ENCODE measurements at places on chromosomes 16 and 17. TPM values are rescaled to one million over a fixed set of nuclear protein-coding genes. Genes with fewer than 3 reads are reported as not detected.

The CNTD1 gene
- not detected for total RNA-seq

The CSF3 gene
- total RNA-seq = not detected

The PITPNM3 gene
- 0.33 TPM for total RNA-seq

The EVPLL gene
- total RNA-seq = not detected

The ORC6 gene
- 37.5 TPM for total RNA-seq

The ADAP2 gene
- 0.65 TPM for total RNA-seq

The ZP2 gene
- not detected for total RNA-seq

The ZNF750 gene
- total RNA-seq = not detected

- H3K36me3 ChIP-seq = peaks cover 42% of the 10 kb centered on the region
- H3K4me1 ChIP-seq = peaks cover 51% of the 10 kb centered on the region
- no peak overlapping the region for H3K27ac ChIP-seq
- H3K27me3 ChIP-seq = no peaks in the 10 kb centered on the region
- DNase-seq = no peak
These were observed 30.4 kb downstream of the MBTPS1 start for GRCh38 chr16:84086341-84086740.

DNA sequence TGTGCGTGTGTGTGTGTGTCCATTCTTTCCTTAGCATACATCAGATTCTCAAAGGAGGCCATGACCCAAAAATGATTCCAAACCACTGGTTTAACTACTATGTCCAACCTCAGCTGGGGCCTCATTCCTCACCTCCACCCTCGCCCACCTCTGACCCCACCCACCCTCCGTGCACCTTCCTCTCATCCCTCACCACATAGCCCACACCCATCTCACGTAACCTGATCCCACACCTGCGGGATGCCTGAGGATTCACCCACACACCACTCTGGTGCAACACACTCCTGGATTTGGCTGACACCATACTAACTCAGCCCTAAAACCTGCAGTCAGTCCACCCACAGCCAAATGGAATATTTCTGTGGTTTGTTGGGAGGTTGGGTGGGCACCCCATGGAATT, 3.3 kb upstream of the CSNK2A2 start:
- peaks cover 4% of the 10 kb centered on the region for H3K36me3 ChIP-seq
- peaks cover 21% of the 10 kb centered on the region for H3K27me3 ChIP-seq
- H3K4me3 ChIP-seq = no peak overlapping the region
- no peak overlapping the region for H3K27ac ChIP-seq

- H3K4me1 ChIP-seq = no peaks in the 10 kb centered on the region
- H3K27ac ChIP-seq = no peak overlapping the region
- peaks cover 2% of the 10 kb centered on the region for H3K27me3 ChIP-seq
- H3K36me3 ChIP-seq = no peaks in the 10 kb centered on the region
- no peak for DNase-seq
These were observed 237.0 kb downstream of the CA10 start for GRCh38 chr17:51921500-51921899.

GRCh38 chr17:52148969-52149351, 9.6 kb downstream of the CA10 start:
- no peak for DNase-seq
- H3K36me3 ChIP-seq = no peaks in the 10 kb centered on the region
- no peaks in the 10 kb centered on the region for H3K27me3 ChIP-seq

- no peaks in the 10 kb centered on the region for H3K36me3 ChIP-seq
- H3K4me3 ChIP-seq = no peak overlapping the region
These were observed 68.9 kb upstream of the EEF2KMT start for GRCh38 chr16:5166486-5166885.

GRCh38 chr17:49914664-49915063, 54.3 kb upstream of the DLX4 start:
- no peak overlapping the region for H3K27ac ChIP-seq
- H3K27me3 ChIP-seq = peaks cover 56% of the 10 kb centered on the region
- peaks cover 2% of the 10 kb centered on the region for H3K4me1 ChIP-seq
- no peak for DNase-seq

DNA sequence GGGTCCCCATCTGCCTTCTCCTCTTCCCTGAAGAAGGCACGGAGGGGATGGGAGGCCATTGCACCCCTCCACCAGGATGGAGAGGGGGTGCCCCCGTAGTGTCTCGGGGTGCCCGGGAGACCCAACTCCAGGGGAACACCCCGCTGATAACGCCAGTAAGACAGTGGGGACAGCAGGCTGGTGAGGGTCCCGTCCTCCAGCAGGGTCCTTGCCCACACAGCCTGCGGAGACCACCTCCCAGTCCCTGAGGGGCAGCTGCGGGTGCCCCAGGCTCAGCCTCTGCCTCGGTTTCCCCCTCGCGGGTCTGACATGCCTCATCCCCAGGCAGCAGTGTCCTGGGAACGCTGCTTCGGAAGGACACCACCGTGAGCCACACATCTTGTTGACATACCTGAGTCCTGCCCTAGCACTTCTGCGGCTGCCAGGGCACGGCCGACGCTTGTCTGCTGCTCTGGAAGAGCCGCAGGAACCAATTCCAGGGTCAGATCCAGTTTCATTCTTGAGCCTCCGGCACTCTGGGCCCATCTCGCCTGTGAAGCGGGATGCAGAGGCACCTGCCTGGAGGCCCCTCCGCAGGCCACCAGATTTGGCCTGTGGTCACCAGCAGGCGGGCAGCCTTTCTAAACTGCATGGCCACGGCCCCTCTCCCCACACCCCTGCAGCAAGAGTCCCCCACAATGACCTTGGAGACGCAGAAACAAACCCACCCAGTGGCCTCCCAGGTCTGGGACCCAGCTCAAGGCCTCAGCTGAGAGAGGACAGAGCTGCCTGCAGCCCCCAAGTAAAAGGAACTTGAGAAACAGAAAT, 39.9 kb upstream of the ZC3H18 start:
- no peaks in the 10 kb centered on the region for H3K27me3 ChIP-seq
- H3K4me1 ChIP-seq = peaks cover 5% of the 10 kb centered on the region
- H3K27ac ChIP-seq = no peak overlapping the region
- H3K36me3 ChIP-seq = peaks cover under 1% of the 10 kb centered on the region

DNA sequence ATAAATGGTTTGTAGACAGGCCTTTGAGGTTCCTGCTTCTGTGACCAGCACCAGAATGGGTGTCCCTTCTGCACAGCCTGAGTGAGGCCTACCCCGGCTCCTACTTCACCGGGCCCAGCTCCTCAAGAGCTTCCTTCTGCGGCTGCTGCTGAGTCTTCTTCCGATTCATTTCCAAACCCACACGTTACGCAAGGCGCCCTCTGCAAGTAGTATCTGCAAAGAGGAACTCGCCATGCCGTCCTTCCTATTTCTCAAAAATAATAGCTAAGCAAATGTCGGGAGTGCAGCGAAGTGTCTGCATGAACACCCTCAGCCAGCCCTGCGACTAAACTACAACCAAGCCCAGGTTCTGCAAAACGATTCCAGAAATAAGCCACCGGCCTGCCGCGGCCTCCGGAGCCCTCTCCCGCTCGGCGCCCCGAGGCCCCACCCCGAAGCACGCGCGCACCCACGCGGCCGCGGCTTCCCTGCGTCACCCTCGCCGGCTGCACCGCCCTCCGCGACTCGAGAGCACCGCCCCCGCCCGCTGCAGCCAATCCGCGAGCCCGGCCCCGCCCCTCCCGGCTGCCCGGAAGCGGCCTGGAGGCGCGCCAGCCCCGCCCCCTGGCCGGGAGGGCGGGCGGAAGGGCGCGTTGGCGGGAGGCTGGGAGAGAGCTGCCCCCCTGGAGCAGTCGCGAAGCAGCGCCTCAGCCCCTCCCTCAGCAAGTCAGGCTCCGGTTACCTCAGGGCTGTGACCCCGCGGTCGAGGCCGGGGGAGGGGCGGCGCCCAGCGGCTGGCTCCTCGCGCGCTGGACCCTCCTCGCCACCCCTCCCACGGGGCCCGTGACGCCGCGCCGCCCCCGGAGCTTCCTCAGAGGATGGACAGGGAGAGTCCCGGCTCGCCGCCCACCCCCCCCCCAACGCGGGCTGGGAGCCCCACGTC, 8.3 kb downstream of the MNT start:
- peak overlapping the region; percentile 83 for H3K4me3 ChIP-seq
- peak overlapping the region; percentile 95 for H3K27ac ChIP-seq
- DNase-seq = peak; percentile 96

DNA sequence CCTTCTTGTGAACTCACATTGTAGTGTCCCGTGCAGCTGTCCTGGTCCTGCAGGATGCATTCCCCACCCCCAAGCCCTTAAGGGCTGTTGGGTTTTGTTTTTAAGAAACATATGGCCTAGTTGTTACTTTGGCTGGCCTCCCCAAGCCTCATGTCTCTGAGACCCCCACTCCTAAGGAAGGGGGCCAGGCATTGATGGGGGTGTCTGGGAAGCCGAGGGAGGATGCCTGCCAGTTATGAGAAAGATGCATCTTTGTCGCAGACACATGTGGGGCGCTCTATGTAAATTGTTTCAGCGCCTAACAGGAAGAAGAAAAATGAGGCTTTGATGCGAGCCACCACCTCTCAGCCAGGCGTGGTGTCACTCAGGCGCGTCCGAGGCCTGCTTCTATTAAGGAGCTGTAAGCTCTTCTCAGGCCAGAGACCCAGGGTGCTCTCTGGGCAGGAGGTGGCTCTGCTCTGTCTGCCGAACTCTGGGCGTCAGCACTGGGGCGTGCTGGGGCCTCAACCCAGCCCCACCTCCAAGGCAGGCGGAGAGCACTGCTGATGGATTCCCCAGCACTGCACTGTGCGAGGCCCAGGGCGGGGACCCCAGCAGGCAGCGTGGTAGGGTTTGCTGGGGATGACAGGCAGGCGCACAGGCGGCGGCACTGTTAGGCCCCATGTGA, 70.6 kb downstream of the SREBF1 start:
- H3K36me3 ChIP-seq = no peaks in the 10 kb centered on the region
- H3K27me3 ChIP-seq = no peaks in the 10 kb centered on the region
- peaks cover 26% of the 10 kb centered on the region for H3K4me1 ChIP-seq

DNA sequence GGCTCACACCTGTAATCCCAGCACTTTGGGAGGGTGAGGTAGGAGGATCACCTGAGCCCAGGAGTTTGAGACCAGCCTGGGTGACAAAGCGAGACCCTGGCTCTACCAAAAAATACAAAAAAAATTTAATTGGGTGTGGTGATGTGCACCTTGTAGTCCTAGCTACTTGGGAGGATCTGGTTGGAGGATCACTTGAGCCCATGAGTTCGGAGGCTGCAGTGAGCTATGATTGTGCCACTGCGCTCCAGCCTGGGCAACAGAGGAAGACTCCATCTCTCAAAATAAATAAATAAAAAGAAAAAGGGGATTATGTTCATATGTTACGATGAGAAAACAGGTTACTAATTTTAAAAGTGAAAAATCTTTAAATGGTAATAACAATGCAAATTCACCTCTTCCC, 996 bp downstream of the MLKL start:
- no peak for DNase-seq
- no peaks in the 10 kb centered on the region for H3K27me3 ChIP-seq
- H3K4me1 ChIP-seq = peaks cover 59% of the 10 kb centered on the region
- peak overlapping the region; percentile 99 for H3K4me3 ChIP-seq

- H3K27ac ChIP-seq = peak overlapping the region; percentile 6
- no peaks in the 10 kb centered on the region for H3K27me3 ChIP-seq
- peaks cover 6% of the 10 kb centered on the region for H3K36me3 ChIP-seq
- no peak for DNase-seq
- peaks cover 6% of the 10 kb centered on the region for H3K4me1 ChIP-seq
These were observed 10.2 kb upstream of the CLEC18B start for GRCh38 chr16:74431516-74431915.

DNA sequence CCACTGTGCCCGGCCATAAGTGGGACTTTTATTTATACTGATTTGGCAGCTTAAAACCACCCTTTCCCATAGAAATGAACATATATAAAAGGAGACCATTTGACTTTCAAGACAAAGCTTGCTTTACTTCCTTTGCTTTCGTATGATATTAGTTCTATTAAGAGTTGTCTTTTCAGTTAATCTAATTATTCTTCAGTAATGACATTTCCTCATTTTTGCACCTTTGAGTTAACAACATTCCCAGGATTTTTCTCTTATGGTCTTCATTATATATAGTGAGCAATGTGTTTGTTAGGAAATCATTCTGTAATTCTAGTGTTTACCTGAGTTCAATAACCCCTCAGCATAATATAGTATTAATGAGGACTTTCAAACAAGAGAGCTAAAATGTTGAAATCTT, 173.8 kb downstream of the MAP2K6 start:
- DNase-seq = no peak
- H3K4me1 ChIP-seq = no peaks in the 10 kb centered on the region
- H3K27ac ChIP-seq = no peak overlapping the region

DNA sequence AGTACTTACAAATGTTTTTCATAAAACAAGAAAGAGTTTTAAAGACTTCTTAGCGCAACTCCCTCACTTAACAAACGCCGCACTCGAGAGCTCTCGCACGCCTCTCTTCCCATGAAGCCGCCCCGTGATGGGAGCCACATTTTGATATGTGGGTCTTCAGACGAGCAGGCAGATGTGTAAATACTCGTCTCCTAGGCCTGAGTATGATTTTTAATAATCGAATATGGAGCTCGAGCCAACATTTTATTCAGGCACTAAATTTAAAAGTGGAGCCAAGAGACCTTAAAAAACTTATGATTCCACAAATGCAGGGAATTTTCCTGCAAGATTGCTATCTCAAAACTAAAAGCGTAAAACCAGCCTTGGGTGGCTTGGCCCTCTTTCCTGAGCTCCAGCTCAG, 55.4 kb downstream of the IRX6 start:
- DNase-seq = no peak
- no peak overlapping the region for H3K27ac ChIP-seq
- no peaks in the 10 kb centered on the region for H3K4me1 ChIP-seq
- no peak overlapping the region for H3K4me3 ChIP-seq
- H3K27me3 ChIP-seq = no peaks in the 10 kb centered on the region

GRCh38 chr17:70107441-70107840, 32.4 kb downstream of the KCNJ16 start:
- DNase-seq = no peak
- H3K27ac ChIP-seq = no peak overlapping the region
- H3K4me1 ChIP-seq = peaks cover 1% of the 10 kb centered on the region
- H3K27me3 ChIP-seq = no peaks in the 10 kb centered on the region
- no peaks in the 10 kb centered on the region for H3K36me3 ChIP-seq

GRCh38 chr16:68331879-68332410, 21.1 kb downstream of the PRMT7 start:
- no peaks in the 10 kb centered on the region for H3K27me3 ChIP-seq
- peaks cover 47% of the 10 kb centered on the region for H3K36me3 ChIP-seq
- no peak overlapping the region for H3K4me3 ChIP-seq
- DNase-seq = no peak
- peaks cover 35% of the 10 kb centered on the region for H3K4me1 ChIP-seq
- peak overlapping the region; percentile 82 for H3K27ac ChIP-seq

- H3K36me3 ChIP-seq = no peaks in the 10 kb centered on the region
- no peak for DNase-seq
- peaks cover 26% of the 10 kb centered on the region for H3K27me3 ChIP-seq
- H3K4me1 ChIP-seq = peaks cover 26% of the 10 kb centered on the region
- no peak overlapping the region for H3K27ac ChIP-seq
These were observed 27.0 kb upstream of the MRPS23 start for GRCh38 chr17:57876866-57877237.

- peak overlapping the region; percentile 19 for H3K27ac ChIP-seq
- H3K36me3 ChIP-seq = peaks cover 5% of the 10 kb centered on the region
- peaks cover 5% of the 10 kb centered on the region for H3K4me1 ChIP-seq
- H3K27me3 ChIP-seq = peaks cover 28% of the 10 kb centered on the region
These were observed 1.1 kb downstream of the TCAP start for GRCh38 chr17:39666231-39666600.

DNA sequence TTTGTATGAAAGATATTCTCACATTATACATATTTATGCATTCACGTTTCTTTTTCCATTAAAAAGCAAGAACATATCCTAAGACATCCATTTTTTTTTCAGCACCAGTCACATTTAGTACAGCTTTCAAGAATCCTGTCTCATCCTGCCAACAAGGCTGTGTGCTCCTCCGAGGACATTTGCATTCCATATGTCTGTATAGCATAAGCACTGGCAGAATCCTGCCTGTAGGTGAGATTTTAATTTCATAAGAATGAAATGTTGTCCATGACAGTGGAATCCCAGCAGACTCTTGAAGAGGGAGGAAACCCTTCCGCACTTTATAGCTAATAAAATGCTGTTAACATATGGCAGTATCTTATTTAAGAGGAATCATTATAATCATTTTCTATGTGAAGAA, 2.9 kb upstream of the PMP22 start:
- H3K4me1 ChIP-seq = peaks cover 5% of the 10 kb centered on the region
- H3K4me3 ChIP-seq = no peak overlapping the region
- H3K36me3 ChIP-seq = no peaks in the 10 kb centered on the region
- peaks cover 28% of the 10 kb centered on the region for H3K27me3 ChIP-seq

Data from activated CD4-positive, alpha-beta T cell treated with anti-CD3 and anti-CD28 coated beads, Interleukin-2, amount 10 ng/mL, durations not matched to agents 7 days and 5 days (primary cell).